NCI-H2227 treated with DMSO at 0.1 percent for 48 hours (cell line): ENCODE measurements at places on chromosomes 2 and 18.

GRCh38 chr2:190599073-190599472 lies 49.8 kb upstream of the NAB1 start:
- DNase-seq: no peak

- no peak for DNase-seq
These were observed 527.6 kb upstream of the FANCL start for GRCh38 chr2:58768715-58769080.

GRCh38 chr2:46073540-46074046 lies 223.6 kb upstream of the EPAS1 start:
- no peak for DNase-seq

DNA sequence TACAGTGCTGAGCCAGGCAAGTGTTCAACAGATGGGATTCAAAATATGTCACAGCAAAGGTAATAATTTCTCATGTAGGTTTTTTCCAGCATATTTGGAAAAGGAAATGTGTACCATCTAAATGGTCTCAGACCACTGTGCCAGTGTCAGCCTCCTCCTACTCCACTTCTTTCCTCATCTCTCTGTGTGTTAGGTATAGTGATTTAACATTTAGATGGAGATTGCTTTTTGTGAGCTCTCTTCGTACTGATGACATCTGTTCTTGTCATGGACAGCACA lies 80.9 kb upstream of the TSPYL6 start:
- no peak for DNase-seq

GRCh38 chr2:239939736-239940483 lies 85.2 kb downstream of the NDUFA10 start:
- no peak for DNase-seq

- DNase-seq: no peak
These were observed 2043.3 kb upstream of the PIK3C3 start for GRCh38 chr18:39911716-39912115.

DNA sequence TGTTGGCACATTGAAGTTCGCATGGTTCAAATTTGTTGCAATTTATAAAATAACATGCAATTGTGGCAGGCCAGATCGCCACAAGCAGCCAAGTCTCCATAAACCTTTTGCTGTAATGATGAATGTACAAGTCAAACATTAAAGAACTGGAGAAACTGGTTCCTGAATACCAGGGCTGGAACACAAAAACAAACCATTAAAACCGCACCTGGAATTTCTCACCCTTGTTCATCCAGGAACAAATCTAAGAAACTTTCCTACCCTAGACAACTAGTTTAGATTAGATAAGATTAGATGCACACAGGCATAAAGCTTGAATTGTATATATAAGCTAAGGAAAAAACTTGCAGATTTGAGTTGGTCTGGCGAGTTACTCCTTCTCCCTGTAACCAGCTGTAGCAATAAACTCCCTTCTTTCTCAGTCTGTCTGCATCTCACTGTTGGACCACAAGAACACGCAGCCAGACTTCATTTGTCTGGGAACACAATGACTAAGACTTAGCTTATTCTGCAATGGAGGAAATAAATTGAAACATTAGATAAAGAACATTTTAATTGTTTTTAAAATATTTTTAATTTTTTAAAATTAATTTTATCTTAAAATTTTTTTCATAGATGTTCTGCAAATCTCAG lies 1835.5 kb upstream of the LRRTM1 start:
- DNase-seq: no peak

DNA sequence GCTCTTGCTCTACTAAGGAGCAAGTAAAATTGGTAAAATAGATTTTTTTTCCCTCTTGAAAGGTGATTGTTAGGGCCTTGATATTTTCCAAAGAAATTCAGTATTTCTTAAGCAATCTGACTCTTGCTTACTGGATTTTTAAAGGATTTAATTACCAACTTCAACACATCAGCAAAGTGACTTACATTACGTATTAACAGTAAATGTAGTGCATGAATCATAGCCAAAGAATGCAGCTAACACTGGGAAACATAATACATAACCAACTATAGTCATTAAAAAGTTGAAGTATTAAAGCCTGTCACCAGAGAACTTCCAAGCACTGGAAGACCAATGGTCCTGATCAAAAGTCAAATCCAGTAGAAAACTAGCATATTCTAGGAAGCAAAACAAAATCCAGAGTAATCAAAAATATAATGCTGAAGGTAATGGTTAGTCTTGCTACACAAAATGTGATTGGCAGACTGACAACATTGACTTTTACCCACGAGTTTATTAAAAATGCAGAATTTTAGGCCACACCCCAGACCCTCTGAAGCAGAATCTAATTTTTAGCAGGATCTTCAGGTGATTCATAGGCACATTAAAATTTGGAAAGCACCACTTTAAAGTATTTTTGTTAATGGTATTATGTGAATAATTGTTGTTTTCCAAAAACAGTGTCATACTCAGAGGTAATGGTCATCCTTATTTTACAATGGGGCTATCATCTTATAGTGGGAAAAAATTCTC lies 31.8 kb upstream of the CAVIN2 start:
- DNase-seq: no peak

GRCh38 chr2:176130147-176130956 lies 847 bp downstream of the HOXD8 start:
- no peak for DNase-seq

GRCh38 chr18:53115876-53116585 lies 776.0 kb downstream of the DCC start:
- no peak for DNase-seq

GRCh38 chr18:41940506-41941215 lies 14.4 kb upstream of the PIK3C3 start:
- DNase-seq: no peak
